ENCODE measurements at places on chromosomes 1 and 21.

GRCh38 chr1:65911679-65912078 lies 119.0 kb downstream of the PDE4B start:
- DNase-seq = no peak

GRCh38 chr1:169601096-169601881 lies 15.0 kb upstream of the F5 start:
- DNase-seq = no peak

- DNase-seq = no peak
Observed at GRCh38 chr1:231494439-231495110, 33.9 kb upstream of the TSNAX start.

- DNase-seq = no peak
Observed at GRCh38 chr1:19121192-19121591, 88.9 kb downstream of the UBR4 start.

DNA sequence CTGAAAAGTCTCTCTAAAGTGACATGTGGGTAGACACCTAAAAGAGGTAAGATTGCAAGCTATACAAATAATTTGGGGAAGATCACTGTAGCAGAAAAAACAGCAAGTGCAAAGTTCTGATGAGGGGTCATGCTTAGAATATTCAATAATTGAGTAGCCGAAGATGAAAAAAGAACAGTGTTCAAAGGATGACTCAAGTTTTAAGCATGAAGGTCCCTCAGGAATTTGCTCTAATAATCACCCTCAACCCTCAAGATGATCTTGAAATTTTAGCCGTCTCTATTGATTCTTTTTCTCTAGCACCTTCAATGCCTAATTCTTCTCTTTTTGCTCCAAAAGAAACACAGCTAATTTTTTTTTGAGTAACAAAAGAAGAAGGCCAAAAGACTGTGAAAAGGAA lies 190.6 kb upstream of the ZNHIT6 start:
- no peak for DNase-seq

Data from stimulated activated CD4-positive, alpha-beta T cell treated with anti-CD3 and anti-CD28 coated beads, TNF-alpha, amount 100 ng/mL, for 48 hours (primary cell).